ENCODE measurements at places on chromosomes 11 and 22.
A peak's percentile ranks its signal among the peaks of the same experiment; 100 is the strongest.

- no peak for DNase-seq
These were observed 14.3 kb downstream of the PI4KA start for GRCh38 chr22:20844055-20845037.

GRCh38 chr22:27278946-27279345 lies 522.6 kb downstream of the MN1 start:
- no peak for DNase-seq

DNA sequence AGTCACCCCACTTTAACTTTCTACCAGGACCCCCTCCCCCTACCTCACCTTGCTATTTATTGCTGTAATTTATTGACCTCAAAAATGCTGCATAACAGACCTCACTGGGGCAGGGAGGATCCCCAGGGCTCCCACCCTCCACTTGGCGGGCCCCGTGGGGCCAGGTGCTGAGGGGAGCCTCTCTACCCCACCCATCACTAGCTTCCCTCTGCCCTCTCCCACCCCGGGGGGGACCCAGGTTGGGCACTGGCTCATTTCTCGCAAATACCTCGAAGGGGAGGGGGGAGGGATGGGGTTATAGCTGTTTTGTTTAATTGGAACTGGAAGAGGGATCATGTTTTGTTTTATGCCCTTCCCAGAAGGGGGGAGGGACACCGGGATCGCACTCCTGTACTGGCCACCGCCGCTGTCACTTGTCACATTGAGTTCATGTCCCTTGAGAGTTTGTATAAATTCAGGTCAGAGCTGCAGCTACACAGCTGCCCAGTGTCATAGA lies 16.3 kb upstream of the TMEM191C start:
- no peak for DNase-seq

GRCh38 chr11:94588366-94588942 lies 21.3 kb downstream of the PIWIL4 start:
- DNase-seq = no peak

GRCh38 chr11:44418456-44418830 lies 108.5 kb upstream of the ALX4 start:
- DNase-seq = no peak

- DNase-seq = no peak
These were observed 273.4 kb downstream of the ETS1 start for GRCh38 chr11:128313931-128314330.

GRCh38 chr11:61281581-61282250 lies 13.4 kb downstream of the VWCE start:
- peak; percentile 19 for DNase-seq

DNA sequence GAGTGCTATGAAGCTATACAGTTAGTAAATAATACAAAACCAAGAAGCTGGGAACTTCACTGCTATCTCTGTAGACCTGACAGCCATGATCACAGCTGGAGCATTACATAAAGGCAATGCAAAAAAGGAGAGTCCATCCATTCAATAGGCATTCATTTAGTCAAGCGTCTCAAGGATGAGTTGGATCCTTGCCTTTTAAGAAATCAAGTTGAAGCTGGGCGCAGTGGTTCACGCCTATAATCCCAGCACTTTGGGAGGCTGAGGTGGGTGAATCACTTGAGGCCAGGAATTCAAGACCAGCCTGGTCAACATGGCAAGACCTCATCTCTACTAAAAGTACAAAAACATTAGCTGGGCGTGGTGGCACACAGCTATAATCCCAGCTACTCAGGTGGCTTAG lies 48.1 kb upstream of the ALKBH3 start:
- no peak for DNase-seq

DNA sequence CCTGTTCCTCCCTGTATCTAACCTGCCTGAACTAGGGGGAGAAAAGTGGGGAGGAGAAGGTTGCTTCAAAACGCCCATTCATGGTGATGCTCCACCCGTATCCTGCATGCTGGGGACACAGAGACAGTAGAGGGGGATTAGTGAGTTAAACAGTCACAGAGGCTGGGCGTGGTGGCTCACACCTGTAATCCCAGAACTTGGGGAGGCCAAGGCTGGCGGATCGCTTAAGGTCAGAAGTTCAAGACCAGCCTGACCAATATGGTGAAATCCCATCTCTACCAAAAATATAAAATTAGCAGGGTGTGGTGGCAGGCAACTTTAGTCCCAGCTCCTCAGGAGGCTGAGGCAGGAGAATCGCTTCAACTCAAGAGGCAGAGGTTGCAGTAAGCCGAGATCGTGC lies 1.8 kb upstream of the DENND5A start:
- no peak for DNase-seq

DNA sequence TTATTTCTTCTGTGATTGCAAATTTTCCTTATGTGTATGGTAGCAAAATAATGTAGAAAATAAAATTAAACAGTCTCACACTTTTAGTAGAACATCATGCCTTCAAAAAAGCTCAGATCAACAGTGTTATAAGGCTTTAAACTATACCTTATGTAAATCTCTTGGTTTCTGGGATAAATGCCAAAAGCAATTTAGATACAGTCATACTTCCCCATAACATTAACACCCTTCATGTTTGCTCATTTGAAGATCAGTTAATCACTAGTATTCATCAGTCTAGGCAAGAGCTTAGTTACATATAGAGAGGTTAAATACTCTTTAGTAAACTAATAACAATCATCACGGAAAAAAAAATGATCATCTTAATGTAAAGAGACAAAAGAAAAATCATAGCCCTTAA lies 421.8 kb upstream of the ANO3 start:
- DNase-seq = no peak

DNA sequence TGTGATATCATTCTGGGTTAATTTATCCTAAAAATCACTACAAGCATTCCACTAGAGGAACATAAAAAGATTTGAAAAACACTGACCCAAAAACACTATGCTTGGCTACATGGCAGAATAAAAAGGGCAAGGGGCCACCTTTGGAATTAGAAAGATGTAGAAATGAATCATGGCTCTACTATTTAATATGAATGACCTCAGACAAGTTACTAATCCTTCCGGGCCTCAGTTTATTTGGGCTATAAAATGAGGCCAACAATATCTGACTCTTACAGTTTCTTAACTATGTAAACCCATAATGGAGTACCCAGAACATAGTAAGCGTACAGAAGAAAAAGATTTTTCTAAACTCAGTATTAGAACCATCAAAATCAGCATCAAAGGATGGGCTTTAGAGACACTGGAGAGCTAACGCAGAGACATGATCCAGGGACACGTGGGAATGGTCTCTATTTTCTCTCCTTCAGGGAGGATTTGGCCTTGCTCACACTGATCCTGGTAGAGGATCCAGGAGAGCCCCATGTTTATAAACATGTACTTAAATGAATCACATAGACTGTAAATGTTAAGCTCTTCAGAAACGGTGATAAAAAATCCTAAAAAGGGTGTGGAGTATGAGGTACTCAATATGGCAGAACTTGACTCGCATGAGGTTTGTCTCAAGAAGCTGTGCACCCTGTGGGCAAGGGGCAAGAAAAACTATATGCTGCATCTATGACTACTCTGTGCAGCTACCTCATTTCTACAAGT lies 288.4 kb upstream of the PITPNB start:
- DNase-seq = no peak

DNA sequence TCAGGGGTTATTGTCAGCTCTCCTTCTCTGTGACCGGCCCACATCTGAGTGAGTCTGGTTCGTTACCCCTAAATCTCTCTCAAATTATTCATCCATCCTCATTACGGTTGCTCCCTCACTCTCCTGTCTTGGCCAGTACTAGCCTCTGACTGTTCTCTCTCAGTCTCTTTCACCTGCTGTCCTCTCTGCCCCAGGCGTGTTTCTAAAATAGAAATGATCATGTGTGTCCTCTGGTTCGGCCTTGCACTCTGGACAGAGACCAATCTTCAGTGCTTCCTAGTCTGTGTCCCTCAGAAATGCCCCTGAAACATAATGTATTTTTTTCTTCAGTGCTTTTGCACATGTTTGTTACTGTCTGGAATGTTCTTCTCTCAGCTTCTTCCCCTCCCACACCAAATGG lies 4.9 kb downstream of the PSMD13 start:
- DNase-seq = no peak

DNA sequence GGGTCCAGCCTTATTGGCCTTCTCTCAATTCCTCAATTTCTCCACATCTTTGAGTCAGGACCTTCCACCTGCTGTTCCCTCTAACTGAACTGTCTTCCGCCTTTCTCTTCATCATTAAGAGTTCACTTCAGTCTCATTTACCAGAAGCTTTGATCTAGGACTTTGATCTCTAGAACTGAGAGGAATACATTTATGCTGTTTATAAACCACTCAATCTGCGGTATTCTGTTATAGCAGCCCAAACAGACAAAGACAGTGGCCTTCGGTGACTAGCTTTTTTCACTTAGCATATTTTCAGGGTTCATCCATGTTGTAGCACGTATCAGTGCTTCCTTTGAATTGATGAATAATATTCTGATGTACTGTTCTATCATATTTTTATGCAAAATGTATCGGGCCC lies 10.5 kb downstream of the CLPB start:
- DNase-seq = no peak

DNA sequence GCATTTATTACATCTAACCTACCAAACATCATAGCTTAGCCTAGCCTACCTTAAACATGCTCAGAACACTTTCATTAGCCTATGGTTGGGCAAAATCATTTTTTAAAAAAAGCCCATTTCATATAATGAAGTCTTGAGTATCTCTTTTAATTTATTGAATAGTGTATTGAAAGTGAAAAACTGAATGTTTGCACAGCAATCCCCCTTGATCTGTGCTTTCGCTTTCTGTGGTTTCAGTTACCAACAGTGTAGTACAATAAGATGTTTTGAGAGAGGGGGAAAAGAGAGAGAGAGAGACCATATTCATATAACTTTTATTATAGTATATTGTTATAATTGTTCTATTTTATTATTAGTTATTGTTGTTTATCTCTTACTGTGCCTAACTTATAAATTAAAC lies 8.4 kb upstream of the MAP6 start:
- no peak for DNase-seq

- no peak for DNase-seq
These were observed 3.3 kb downstream of the PCF11 start for GRCh38 chr11:83159902-83160865.

DNA sequence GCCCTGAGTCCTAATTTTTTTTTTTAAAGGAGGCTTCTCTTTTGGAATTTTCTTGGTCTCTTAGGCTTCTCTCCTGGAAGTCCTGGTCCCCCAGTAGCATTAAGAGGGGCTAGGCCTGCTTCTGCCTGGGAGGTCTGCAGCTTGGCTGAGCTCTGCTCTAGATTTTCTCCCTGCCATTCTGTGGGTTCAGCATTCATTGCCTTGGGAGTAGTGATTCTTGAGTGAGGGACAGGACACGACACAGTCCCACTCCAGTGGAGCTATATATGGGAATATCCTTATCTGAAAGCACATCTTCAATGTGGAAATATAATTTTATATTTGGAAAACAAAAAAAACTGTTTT lies 3.7 kb downstream of the IGSF22 start:
- no peak for DNase-seq

DNA sequence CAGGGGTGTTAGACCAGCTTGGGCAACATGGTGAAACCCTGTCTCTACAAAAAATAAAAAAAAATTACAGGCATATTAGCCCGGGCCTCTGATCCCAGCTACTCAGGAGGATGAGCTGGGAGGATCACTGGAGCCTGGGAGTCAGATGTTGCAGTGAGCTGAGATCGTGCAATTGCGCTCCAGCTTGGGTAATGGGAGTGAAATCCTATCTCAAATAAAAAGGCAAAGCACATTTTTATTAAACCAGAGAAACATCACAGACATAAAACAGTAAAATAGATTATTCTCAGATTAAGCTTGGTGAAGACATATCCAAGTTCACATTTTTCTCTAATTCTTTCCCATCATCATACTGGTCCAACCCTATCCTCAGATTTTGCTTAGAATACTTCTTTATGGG lies 30.1 kb upstream of the XBP1 start:
- DNase-seq = no peak

GRCh38 chr11:94825031-94825430 lies 56.9 kb downstream of the AMOTL1 start:
- DNase-seq = no peak

DNA sequence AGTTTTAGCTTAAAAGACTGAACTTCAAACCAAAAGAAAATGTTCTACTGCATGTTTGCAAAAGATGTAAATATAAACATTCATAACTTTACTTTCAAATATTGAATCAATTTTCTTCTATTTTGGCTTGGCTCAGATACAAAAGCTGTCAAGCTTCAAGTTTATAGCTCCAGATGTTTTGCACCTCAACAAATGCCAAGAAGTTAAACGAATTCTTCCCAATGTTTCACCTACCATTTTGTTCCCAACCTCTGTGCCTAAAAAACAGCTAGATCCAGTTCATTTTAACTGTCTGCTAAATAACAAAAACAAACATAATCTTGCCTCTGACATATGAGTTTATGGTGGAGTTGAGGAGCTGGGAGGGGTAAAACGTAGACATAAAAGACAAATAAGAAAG lies 76.5 kb downstream of the RAB30 start:
- no peak for DNase-seq

DNA sequence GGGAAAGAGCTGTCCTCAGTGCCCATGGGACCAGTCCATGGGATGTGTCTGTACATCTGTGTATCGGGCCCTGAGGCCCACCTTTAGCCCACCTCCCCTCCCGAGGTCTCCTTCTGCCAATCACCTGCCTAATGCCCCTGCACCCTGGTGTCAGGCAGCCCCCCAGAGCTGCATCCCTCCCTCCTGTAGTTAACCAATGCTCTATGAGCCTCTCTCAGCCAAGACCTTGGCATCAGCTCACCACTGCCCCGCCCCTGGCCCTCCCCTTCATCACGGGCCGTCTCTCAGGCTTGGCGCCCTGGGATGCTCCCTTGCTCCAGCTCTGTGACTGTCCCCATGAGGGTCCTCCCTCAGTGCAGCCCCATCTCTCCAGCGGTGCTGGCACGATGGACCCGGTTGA lies 18.5 kb downstream of the MGAT3 start:
- no peak for DNase-seq

GRCh38 chr11:12108875-12109453 lies 1.4 kb upstream of the MICAL2 start:
- no peak for DNase-seq

- DNase-seq = no peak
These were observed 1.0 kb downstream of the SSTR3 start for GRCh38 chr22:37211075-37211865.

- DNase-seq = no peak
These were observed 881.3 kb downstream of the KCNA4 start for GRCh38 chr11:29135504-29135903.

All from stimulated activated CD4-positive, alpha-beta T cell treated with anti-CD3 and anti-CD28 coated beads, Interleukin-12 subunit alpha, Interleukin-12 subunit beta, amount 100 ng/mL, for 24 hours (primary cell).